T-helper 1 cell (primary cell): ENCODE measurements at places on chromosomes 13 and 19.
A peak's percentile ranks its signal among the peaks of the same experiment; 100 is the strongest.

DNA sequence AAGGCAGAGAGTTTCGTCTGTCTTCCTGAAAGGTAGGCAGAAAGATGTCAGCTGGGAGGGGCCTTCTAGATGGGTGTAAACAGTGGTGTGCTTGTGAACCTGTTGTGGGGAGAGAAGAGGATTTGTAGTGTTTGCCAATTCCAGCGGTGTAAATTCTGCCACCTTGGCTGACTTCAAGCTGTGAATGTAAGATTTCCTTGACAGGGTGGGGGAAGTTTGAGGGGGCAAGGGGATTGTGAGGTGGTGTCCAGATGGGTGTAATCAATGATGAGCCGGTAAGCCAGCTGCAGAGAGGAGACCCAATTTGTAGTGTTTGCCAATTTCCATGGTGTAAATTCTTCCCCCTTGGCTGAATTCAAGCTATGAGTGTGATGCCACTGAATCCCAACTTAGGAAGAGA, 61.0 kb upstream of the ADGRE5 start:
- no peak for DNase-seq

GRCh38 chr19:5042556-5042955, 73.6 kb downstream of the KDM4B start:
- no peak for DNase-seq

DNA sequence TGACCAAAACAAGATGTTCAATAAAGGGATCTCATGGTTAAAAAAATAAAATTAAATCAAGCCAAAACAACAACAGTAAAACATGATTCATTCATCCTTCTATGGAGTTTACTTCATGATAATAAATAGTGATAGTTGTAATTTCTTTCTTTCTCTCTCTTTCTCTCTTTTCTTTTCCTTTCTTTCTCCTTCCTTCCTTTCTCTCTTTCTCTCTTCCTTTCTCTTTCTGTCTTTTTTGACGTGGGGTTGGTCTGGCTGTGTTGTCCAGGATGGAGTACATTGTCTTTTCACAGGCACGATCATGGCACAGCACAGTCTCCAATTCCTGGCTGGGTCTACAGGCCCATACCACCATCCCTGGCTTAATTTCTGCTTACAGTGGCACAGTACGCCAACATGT, 29.1 kb upstream of the PCCA start:
- DNase-seq = no peak

- DNase-seq = no peak
These were observed 1698.4 kb upstream of the SLC10A2 start for GRCh38 chr13:104764600-104764999.

DNA sequence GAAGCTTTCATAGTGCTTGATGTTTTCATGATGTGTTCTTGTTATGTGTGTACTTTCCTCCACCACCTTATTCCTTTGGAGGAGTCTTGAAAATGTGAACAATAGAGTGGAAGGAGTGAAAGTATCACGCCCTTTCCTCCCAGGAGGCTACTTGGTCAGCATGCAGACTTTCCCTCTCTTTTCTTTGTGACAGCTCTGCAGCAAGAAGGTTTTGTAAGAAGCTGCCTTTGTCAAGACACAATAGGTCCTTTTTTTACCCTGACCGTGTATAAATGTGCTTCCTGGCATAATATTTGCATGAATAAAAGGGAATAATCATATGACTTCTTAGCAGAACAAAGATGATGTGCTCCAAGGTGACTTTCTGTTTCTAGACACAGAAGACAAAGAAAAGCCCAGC, 882.6 kb upstream of the SLITRK5 start:
- DNase-seq = no peak

DNA sequence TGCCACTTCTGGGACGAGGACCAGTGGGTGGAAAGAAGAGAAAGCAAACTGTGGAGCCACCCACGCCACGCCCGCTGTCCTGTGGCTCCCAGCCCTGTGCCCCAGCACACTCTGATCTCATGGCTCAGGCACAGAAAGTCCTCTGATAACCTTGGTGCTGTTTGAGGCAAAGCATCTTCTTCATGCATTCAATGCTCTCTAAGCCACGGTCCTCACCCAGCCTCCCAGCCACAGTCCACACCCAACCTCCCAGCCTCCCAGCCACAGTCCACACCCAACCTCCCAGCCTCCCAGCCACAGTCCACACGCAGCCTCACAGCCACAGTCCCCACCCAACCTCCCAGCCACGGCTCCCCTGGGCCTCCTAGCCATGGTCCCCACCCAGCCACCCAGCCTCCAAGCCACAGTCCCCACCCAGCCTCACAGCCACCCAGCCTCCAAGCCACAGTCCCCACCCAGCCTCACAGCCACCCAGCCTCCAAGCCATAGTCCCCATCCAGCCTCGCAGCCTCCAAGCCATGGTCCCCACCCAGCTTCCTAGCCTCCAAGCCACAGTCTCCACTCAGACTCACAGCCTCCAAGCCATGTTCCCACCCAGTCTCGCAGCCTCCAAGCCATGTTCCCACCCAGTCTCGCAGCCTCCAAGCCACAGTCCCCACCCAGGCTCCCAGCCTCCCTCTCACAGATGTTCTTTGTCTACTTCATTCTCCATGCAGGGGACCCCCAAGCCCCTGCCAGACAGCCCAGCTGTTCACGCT, 74.9 kb downstream of the SOX1 start:
- DNase-seq = no peak

GRCh38 chr19:44725251-44725650, 23.3 kb upstream of the BCL3 start:
- no peak for DNase-seq

DNA sequence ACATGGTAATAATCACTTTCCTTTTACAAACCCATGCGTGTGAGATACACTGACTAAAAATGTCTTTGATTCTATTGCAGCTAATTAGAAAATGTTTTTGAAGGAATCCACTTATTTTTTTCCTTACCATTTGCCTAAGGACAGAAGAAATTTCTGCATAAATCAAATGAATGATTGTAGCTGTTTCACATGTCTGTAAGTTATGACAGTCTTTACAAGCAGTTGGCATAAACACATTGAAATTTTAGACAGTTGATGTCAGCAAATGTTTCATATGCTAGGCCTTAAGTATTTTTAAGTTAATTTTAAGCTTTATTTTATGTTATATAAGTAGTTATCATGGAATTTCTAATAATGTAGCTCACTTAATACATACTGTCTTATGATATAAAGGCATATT, 598.4 kb upstream of the SLITRK6 start:
- no peak for DNase-seq

GRCh38 chr13:62635161-62635560, 1219.5 kb upstream of the PCDH20 start:
- DNase-seq = no peak

GRCh38 chr13:108877300-108877699, 247.9 kb downstream of the MYO16 start:
- DNase-seq = no peak

DNA sequence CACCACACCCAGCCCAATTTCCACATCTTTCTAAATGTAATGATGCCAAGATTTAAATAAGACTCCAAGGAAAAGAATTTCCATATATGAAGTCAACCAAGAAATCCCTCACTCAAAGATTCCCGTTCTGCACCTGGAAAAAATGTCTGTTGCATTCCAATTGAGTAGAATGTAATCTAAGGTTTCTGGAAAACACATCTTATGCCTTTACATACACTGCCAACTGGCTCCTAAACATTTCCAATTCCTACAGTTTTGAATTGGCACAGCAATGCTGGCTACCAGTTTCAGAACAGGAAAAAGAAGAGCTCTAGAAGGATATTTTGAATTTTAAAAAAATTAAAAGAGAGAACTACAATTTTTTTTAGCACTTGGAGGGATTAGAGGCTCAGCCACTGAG, 43.0 kb downstream of the COL4A2 start:
- DNase-seq = no peak

DNA sequence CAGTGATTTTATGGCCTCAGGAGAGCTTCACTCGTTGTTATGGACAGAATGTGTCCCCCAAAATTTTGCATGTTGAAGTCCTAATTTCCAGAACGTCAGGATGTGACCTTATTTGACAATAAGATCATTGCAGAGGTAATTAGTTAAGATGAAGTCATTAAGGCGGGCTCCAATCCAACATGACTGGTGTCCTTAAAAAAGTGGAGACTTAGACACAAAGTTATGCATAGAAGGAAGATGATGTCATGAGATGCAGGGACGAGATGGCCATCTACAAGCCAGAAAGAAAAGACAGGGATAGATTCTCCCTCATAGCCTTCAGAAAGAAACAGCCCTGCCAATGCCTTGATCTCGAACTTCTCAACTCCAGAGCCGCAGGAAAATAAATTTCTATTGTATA, 25.8 kb upstream of the SPATA13 start:
- DNase-seq = no peak

- DNase-seq = no peak
These were observed 234.9 kb downstream of the LMO7 start for GRCh38 chr13:75871059-75871458.

DNA sequence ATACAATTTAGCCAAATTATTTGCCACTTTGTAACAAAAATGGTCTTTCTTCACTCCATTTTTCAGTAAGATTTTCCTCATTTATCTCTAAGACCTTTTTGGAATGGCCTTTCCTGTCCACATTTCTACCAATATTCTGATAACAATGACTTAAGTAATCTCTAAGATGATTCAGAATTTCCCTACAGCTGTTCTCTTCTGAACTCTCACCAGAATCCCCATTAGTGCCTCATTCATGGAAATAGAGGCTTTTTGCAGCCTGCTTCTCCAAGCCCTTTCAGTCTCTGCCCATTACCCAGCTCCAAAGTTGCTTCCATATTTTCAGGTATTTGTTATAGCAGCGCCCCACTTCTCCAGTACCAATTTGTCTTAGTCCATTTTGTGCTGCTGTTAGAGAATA, 867.0 kb downstream of the GPC5 start:
- DNase-seq = no peak

GRCh38 chr13:20772401-20773131, 1.2 kb downstream of the EEF1AKMT1 start:
- DNase-seq = no peak

GRCh38 chr13:82076496-82076895, 1735.6 kb upstream of the SPRY2 start:
- no peak for DNase-seq

GRCh38 chr13:32121316-32121715, 89.7 kb downstream of the FRY start:
- no peak for DNase-seq

DNA sequence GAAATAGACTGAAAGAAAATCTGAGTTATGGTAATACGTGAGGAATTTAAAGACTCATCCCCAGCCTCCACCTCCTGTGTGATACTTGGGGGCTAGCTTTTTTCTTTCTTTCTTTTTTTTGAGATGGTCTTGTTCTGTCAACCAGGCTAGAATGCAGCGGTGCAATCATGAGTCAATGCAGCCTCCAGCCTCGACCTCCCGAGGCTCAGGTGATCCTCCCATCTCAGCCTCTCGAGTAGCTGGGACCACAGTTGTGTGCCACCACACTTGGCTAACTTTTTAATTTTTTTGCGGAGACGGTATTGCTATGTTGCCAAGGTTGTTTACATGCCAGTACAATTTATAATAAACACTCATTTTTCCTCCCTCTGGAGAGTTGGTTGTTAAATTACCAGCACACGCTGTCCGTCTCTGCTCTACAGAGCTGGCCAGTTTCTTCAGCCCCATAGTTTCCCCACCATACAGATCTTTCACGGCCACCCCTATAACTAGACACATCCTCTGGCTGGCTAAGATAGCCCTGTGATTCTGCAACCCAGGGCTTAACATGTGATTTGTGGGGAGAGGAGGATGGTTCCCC, 4.8 kb downstream of the TNFSF9 start:
- DNase-seq = no peak

GRCh38 chr13:32969516-32969941, 46.7 kb upstream of the KL start:
- DNase-seq = peak; percentile 24

DNA sequence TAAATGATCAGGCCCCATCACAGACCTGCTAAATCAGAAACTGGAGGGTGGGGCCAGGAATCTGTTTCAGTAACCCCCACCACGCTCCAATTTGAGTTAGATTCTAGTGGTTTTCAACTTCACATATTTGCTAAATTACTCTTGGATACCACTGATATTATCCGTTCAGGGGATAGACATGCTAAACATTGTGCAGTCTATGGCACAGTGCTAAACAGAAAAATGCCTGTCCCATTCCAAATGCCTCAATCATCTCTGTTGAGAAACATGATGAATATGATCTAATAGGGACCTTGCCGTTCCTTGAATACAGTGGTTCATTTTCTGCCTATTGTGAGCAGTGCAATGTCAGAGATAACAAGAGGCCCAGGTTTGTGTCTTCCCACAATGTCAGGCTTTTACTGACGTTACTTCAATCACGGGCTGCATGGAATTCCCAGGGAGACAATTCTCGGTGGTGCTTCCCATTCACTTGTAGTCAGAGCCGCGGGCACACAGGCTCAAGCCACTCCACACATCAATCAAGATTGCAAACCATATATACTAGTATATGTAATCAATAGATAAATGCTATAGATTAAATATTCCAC, 52.7 kb downstream of the MYO16 start:
- DNase-seq = no peak

DNA sequence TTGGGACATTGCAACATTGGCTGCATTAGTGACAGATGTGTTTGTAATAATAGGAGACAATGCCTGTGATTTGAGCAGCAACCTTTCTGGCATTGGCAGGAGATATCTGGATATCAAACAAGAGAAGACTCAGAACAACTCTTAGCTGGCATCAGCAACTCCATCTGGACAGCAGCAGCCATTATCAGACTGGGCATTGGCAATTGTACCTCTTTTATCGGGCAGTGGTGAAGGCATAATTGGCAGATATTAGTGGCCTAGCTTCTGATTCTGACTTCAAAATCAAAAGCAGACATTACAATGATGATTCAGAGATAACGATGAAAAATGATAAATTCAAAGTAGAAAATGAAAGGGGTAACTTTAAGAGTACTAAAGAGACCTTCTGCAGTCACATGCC, 1193.7 kb downstream of the EFNB2 start:
- DNase-seq = no peak

DNA sequence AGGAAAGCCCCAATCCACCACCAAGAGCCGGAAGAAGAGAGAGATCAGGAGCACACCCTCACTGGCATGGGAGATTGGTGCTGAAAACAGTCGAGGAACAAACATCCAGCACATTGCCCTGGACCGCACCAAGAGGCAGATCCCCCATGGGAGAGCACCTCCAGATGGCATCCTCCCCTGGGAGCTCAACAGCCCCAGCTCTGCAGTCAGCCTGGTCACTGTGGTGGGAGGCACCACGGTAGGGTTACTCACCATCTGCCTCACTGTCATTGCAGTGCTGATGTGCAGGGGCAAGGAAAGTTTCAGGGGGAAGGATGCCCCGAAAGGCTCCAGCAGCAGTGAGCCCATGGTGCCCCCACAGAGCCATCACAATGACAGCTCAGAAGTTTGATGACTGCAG, 110.2 kb downstream of the STOML3 start:
- DNase-seq = no peak

DNA sequence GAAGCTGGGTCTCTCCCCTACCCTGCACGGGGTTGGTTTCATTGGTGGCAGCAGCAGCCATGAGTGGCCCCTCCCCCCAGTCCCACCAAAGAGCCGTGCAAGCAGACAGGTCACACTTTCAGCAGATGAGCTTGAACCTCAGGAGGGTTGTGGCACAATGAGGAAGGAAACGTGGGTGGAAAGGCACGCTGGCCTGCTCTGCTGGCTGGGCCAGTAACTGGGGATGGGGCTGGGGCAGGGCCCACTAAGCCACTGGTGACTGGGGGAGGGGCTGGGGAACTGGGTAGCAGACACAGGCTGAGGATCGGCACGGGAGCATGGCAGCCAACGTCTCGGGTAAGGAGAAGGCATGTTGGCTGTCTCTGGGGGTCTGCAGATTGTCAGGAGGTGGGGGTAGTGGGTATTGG, at the start of gene P2RY11:
P2RY11 (plus strand) TSS at position 289 of the 407 bp plus-strand sequence; CDS start at position 318, 29 bp downstream.
- no peak for DNase-seq

- peak; percentile 87 for DNase-seq
These were observed at the start of gene FDX2 for GRCh38 chr19:10315335-10316214. Gene FDX2, minus strand, starts transcription at chr19:10316015. Its CDS starts 19 bp downstream, at chr19:10315996.
